ENCODE measurements at places on chromosomes 13 and 19.
A peak's percentile ranks its signal among the peaks of the same experiment; 100 is the strongest.

DNA sequence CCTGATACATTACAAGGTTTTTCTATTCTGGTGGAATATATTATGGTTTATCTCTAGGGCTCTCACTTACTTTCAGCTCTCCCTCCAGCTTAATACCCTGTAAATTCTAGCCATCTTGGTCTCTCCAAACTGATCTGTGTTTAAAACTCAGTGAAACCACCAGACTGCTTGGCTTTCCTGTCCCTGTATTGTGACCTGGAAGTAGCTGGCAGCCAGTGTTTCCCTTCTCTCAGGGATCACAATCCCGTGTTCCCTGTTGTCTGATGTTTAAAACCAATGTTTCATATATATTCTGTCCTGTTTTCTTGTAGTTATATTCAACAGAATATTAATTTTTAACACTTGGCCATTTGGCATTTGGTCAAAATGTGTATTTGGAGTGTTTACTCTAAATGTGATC, 8.0 kb downstream of the AKAP11 start:
- DNase-seq, result no peak

DNA sequence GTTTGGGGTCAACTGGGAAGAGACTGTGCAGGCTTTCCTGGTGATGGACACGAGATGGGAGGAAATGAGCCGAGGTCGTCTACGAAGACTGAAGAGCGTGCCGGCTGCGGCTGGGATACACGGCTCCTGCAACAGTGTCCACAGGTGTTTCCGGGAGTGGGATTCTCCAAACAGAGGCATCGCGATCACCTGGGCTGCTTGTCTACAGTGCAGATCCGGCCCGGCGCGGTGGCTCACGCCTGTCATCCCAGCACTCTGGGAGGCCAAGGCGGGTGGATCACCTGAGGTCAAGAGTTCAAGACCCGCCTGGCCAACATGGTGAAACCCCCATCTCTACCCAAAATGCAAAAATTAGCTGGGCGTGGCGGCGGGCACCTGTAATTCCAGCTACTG, 11.6 kb upstream of the SLC39A3 start:
- no peak for DNase-seq

- no peak for DNase-seq
These were observed 10.9 kb downstream of the PEG3 start for GRCh38 chr19:56829596-56829995.

GRCh38 chr13:52806029-52806428, 42.4 kb downstream of the PCDH8 start:
- no peak for DNase-seq

GRCh38 chr13:110937511-110938285, 22.8 kb upstream of the ANKRD10 start:
- no peak for DNase-seq

- DNase-seq, result no peak
These were observed 47.9 kb upstream of the CEACAM21 start for GRCh38 chr19:41528106-41528505.

DNA sequence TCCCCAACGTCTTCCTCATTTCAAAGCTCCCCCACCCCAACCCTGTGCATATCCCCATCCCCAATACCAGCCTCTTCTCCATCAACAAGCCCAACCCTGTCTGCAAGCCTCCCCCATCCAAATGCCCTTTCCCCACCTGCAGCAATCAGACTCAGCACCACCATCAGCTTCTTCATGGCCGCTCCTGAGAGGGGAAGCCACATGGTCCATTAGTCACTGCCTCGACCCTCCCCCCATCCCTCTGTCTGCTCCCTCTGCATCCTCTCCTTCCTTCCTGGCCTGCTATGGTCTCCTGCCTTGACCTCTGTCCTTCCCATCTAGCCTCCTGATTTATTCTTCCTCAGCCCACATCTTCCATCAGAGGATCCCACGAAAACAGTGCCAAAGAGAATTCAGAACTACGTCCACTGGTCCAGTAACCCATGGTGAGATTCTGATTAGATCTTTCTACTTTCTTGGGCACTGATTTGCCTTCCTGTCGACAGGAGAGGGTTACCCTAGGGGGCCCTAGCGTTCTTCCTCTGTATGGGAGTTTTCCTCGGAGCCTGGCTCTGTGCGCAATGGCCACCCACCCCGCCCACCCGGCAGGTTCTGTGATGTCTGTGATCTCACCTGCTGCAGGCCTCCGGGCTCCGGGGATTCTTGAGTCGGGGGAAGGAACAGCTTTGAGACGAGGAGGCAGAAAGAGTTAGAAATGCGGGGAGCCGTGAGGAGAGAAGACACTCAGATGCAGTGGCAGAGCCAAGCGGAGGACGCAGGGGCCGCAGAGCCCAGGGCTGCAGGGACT, 1.3 kb downstream of the KLK6 start:
- DNase-seq, result no peak

- no peak for DNase-seq
These were observed 449.8 kb downstream of the COG6 start for GRCh38 chr13:40105231-40105630.

DNA sequence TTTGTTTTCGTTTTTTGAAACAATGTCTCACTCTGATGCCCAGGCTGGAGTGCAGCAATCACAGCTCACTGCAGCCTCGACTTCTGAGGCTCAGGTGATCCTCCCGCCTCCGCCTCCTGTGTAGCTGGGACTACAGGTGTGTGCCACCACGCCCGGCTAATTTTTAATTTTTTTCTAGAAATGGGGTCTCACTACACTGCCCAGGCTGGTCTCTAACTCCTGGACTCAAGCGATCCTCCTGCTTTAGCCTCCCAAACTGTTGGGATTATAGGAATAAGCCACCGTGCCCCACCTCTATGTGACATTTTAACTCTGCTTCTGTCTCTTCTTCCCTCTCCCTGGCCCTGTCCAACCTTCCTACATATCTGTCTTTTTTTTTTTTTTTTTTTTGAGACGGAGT, 5.1 kb downstream of the ATP1A3 start:
- no peak for DNase-seq

DNA sequence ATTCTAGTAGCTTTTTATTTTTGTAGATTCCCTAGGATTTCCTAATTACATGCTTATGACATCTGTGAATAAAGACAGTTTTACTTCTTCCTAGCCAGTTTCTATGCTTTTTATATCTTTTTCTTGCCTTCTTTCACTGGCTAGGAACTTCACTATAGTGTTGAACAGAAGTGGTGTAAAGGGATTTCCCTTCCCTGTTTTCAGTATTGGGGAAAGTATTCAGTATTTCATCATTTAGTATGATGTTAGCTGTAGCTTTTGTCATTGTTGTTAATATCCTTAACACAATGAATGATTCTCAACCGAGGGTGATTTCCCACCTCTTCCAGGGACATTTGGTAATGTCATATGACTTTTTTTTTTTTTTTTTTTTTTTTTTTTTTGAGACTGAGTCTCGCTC, 77.3 kb downstream of the SLC6A16 start:
- DNase-seq, result no peak

DNA sequence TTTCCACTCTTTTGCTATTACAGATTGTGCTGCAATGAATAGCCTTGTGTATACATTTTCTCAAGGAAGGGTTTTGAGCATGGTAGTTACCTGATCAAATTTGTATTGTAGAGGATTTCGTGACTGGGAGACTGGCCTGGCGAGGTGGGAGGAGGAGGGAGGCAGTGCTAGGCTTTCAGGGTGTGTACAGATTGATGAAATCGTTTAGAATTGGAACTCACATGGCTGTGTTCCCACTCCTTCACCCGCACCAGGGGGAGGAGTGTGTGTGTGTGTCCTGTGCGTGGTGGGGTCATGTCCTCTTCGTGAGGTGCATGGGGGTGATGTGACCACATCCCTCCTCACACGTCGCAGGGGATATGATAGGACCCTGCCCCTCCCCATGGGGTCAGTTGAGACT, 8.3 kb downstream of the PGLYRP1 start:
- no peak for DNase-seq

GRCh38 chr13:76330761-76331160, 555.4 kb downstream of the KCTD12 start:
- DNase-seq, result no peak

- no peak for DNase-seq
These were observed 107.0 kb downstream of the SLITRK5 start for GRCh38 chr13:87778128-87778527.

DNA sequence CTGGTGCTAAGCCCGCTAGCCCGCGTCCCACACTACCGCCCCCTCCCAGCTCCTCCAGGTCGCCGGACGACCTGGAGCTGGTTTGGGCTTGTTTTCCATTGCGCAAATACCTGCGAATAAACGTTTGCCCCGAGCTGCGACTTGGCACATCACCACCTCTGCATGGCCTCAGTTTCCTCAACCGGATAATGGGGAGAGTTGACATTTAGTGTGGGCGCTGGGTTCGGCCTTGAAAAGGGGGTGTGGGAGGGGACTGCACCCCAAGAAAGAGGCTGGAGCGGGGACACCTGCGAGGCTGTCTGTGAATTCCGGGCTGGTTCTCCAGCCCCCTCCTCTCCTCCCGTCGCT, 11.0 kb upstream of the JUND start:
- DNase-seq, result peak; percentile 36

DNA sequence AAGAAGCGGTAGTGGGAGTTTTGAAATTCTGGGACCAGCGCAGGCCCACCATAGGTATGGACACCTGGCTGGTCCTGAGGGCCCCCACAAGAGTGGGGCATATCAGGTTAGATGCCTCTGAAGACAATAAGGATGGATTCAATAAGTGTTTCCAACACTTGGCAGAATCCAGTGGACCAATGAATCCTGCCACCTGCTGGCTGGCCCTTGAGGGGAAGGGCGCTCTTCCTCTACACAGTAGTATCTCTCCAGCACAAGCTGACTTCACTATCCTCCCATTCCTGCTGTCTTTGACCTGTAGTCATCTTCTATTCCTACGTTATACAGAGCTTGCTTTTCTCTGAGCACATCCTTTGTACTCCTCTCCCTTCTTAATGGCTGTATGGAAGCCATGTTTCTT, 199.7 kb upstream of the TSHZ3 start:
- no peak for DNase-seq

DNA sequence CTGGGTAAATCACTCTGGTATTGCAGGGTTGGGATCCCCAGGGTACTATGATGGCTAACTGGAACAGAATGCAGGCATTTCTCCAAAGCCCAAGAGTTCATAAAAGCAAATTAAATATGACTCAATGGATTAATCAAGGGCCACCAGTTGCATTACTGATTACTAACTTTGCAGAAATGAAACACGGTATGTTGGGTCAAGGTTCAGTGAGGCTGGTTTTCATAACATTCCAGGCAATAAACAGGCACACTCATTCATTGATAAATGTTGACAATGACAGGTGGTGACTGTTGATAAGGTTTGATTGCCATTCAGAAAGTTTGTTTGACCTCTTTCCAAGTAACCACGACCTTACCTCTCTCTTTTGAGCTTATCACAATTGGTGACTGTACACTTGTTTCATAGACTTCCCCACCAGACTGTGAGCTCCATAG, 506 bp upstream of the AP1M1 start:
- DNase-seq, result no peak

GRCh38 chr19:3367628-3368440, 1.5 kb downstream of the NFIC start:
- DNase-seq, result no peak

DNA sequence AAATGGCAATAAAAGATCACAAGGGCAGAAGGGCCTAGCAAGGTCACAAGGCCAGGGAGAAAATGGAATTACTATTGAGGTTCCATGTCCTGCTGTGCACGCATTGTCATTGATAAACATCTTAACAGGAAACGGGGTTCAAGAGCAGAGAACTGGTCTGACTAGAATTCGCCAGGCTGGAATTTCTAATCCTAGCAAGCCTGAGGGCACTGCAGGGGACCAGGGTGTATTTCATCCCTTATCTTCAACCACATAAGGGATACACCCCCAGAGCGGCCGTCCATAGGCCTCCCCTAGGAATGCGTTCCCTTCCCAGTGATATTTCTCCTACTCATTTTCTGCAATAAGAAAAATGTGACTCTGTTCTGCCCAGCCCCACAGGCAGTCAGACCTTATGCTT, 19.5 kb downstream of the ERICH4 start:
- no peak for DNase-seq

DNA sequence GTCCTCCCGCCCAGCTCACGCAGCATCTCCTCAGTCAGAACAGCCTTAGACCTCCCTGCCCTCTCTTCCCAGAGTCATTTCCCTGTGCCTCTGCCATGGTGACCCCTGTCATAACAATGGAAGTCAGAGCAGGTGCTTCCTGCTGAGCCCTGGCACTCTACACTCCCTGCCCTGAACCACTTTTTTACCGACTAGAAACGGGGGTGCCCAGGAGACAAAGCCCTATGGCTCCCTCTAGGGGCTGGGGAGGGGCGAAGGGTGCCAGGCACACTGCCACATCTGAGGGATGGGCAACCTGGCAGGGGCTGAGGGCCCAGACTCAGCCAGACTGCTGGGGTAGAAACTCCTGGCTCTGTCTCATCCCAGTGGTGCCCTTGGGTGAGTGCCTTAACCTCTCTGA, 16.4 kb downstream of the ZNF574 start:
- peak; percentile 76 for DNase-seq

DNA sequence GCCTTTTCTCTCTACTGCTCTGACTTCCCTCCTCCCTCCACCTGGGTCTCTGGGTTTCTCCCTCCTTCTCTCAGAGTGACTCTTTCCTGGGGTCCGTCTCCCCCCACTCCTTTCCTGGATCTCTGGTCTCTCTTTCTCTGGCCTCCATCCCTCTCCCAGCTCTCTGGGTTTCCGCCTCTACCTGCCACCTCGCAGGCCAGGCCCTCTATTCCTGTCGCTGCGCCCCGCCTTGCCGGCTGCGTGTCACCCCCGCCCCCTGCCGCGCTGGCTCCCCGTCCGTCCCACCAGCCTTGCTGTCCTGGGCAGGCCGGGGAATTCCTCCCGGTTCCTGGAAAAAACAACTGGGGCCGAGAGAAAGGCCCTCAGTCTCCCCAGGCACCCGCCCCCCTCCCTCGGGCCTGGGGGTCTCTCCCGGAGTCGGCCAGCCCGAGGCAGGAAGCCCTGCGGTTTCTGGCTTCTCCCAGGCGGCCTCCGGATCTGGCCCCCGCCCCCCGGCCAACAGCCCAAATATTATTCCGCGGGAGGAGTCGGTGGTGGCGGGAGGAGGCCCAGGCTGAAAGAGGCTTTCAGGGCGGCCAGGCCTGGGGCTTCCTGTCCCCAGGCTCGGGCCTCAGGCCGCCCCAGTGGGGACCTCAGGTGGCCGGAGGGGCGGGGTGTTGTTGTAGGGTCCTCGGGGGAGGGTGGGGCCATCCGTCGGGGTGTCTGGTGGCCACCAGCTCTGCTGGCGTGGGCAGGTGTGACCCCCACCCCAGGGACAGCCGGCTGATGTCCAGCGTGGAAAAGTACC, 9.3 kb downstream of the IRF2BP1 start:
- DNase-seq, result no peak

- DNase-seq, result no peak
These were observed 32.3 kb downstream of the WASF3 start for GRCh38 chr13:26589754-26590153.

- no peak for DNase-seq
These were observed 17.1 kb downstream of the GAS6 start for GRCh38 chr13:113846636-113847318.

DNA sequence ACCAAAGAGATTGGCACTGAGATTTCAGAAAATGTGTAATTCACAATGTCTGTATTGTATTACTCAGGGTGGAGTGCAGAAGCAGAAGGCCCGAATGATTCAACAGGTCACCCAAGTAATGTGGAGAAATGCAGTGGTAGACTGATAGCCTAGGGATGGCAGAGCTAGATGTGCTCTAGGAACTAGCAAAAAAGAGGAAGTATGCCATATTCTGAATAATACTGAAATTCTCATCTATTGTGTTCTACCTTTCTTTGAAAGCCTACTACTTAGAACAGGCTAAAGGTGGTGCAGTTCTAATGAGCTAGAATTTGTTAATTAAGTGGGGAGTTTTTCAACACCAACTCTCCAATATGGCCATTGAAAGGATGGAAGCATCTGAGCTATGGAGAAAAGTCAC, 1449.8 kb upstream of the MIR17HG start:
- DNase-seq, result no peak

- DNase-seq, result no peak
These were observed 34.9 kb downstream of the AP1M1 start for GRCh38 chr19:16232568-16232967.

GRCh38 chr19:46624958-46625661, at the start of gene PTGIR:
Gene PTGIR (minus strand): TSS chr19:46625089. CDS start chr19:46624225, 864 bp downstream.
- DNase-seq, result no peak
